T-helper 2 cell (primary cell): ENCODE measurements at places on chromosomes 1 and 21.
A peak's percentile ranks its signal among the peaks of the same experiment; 100 is the strongest.

DNA sequence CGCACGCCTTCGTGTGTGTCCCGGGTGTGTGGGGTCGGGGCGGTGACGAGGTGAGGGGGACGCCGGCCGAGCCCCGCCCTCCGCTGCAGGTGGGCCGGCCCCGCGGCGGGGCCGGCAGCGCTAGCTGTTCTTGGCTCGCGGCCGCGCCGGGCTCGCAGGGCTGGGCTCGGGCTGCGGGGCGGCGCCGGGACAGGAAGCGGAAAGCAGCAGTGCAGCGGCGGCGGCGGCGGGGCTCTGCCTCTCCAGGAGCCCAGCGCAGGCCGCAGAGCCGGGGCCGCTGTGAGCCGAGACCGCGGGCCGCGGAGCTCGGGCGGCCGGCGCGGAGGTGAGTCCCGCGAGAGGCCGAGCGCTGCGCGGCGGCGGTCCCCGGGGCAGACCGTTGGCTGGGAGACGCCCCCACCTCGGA lies at the start of gene VANGL1:
TSS of gene VANGL1 (plus strand) at position 209 of the 406 bp plus-strand sequence. CDS start 9,444 bp downstream, outside the sequence.
- DNase-seq = peak; percentile 2

DNA sequence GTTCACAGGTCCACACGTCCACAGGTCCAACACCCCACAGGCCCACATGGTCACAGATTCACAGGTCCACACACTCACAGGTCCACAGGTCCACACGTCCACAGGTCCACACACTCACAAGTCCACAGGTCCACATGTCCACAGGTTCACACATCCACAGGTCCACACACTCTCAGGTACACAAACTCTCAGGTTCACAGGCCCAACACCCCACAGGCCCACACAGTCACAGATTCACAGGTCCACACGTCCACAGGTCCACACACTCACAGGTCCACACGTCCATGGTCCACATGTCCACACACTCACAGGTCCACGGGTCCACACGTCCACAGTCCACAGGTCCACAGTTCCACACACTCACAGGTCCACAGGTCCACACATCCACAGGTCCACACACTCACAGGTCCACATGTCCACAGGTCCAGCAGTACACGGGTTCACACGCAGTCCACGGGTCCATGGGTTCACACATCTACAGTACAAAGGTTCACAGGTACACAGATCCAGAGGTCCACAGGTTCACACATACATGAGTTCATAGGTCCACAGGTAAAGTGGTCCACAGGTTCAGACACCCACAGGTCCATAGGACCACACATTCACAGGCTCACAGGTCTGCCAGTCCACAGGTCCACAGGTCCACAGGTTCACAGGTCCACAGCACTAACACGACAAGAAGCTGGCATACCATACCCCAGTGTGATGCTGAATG lies 39.3 kb upstream of the COL6A2 start:
- DNase-seq = no peak

DNA sequence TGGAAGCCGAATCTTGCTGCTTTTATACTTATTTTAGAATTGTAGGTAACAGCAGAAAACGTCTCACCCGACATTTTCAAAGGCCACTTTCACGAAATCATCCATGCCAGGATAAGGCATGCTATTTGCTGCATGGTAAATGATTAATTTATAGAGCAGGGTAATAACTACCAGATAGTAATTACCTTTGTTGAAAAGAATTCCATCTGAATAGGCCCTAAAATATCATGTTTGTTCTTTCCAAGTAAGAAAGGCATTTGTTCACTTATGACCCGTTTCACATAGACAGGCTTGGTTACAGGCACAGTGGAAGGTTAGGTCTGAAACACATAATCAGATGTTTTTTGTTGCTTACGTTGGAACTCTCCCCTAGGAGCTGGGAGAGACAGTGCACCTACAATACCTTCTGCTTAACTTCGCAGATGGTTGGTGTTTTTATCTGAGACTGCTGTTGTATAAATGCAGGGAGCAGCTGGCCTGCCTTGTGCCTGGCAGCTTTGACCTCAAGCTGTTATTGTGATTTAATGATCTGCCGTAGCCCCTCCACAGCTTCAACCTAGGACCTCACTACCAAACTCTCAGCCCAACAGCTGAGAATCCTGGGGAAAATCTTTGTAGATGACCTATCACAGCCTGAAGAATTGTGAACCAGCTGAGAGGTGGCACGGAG lies 1.6 kb downstream of the SLC44A3 start:
- DNase-seq = no peak

DNA sequence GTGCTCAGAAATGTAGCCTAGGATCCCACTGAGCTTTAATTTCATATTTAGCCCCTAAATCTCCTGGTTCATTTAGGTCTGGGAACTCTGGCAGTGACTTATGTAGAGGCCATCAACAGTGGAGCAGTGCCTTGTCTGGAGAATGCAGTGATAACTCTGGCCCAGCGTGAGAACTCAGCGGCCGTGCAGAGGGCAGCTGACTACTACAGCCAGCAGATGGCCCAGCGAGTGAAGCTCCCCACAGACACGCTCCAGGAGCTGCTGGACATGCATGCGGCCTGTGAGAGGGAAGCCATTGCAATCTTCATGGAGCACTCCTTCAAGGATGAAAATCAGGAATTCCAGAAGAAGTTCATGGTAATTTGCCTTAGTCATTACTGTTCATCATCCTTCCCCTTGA lies 17.8 kb downstream of the GBP6 start:
- DNase-seq = no peak

DNA sequence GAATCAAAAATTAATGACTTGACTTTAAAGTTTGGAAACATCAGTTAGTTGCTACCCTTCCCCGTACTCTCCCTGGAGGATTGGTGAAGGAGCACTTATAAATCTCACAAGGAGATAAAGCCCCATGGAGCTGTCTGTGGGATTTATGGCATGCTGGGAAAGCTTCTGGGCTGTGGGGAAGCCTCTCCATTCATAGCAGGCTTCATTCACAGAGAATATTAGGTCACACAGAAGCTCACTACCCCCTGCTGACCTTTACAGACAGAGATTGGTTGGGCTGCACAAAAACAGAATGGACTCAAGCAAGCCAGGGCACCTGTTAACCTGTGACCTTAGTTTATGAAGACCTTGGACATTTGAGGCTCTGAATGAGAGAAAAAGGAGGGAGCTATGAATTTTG lies 32.1 kb downstream of the RGL1 start:
- no peak for DNase-seq

GRCh38 chr1:204673909-204674649 lies 11.5 kb downstream of the LRRN2 start:
- DNase-seq = no peak

- no peak for DNase-seq
Observed at GRCh38 chr1:1427820-1428148, 6.7 kb upstream of the ANKRD65 start.

DNA sequence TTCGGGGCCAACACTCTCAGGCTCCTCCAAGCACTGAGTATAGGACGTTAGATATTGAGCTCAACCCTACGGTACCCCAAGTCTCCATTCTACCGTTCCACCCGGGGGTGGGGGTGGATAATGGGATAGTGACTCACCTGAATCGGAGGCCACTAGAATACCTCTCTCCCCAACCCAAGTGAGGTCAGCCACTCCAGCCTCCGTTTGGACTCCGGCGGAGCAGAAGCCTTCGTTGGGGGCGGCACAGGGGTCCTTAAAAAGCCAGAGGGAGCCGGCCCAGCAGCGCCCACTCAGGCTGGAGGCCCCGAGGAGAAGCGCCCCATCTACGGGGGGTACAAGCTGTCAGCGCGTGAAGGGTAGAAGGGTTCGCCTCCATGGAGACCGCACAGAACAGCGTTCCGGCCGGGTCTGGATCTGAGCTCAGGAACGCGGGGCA lies 556 bp downstream of the WDR77 start:
- DNase-seq = no peak

- no peak for DNase-seq
Observed at GRCh38 chr1:244271691-244272308, 179.9 kb downstream of the ADSS2 start.

DNA sequence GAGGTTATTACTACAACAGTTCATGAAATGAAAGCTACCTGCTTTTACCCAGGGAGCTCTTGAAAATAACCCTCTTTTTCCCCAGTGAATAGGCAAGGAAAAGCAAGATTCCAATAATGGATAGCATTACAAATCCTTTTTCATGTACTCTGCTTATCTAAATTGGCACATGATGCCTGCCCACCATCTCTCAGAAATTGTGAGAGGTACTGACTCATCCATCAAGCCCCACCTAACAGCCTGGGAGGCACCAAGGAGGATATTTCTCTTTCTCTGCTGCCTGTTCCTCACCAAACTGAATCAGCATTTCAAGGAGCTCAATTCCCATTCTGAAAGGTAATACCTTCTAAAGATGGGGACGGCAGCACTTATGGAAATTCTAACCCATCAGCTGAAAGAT lies 34.4 kb downstream of the PALMD start:
- DNase-seq = no peak

DNA sequence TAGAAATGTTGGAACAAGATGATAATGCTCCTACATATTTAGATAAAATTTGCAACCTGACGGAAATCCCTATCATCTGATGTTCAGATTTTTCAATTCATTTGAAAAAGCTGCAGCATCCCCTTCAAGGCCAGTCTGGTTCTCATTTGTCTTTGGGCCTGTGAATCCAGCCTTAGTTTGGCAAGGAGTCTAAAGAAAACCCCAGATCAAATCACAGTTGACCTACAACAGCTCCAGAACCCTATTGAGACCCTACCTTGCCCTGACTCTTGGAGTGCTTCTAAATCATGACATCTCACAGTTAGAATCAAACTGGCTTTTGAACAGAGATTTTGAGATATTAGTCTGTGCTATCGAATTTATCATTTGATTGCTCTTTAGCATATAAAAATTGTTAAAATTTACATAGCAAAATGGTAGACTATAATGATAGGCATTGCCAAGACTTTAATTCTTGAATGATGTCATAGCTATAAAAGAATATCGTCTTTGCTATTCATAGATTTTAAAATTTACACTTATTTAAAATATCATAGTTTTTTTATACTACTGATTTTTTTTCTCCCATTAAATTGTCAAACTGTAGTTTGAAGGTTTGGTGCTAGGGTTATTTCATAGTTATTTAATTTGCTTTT lies 2.2 kb downstream of the PPP2R5A start:
- no peak for DNase-seq

DNA sequence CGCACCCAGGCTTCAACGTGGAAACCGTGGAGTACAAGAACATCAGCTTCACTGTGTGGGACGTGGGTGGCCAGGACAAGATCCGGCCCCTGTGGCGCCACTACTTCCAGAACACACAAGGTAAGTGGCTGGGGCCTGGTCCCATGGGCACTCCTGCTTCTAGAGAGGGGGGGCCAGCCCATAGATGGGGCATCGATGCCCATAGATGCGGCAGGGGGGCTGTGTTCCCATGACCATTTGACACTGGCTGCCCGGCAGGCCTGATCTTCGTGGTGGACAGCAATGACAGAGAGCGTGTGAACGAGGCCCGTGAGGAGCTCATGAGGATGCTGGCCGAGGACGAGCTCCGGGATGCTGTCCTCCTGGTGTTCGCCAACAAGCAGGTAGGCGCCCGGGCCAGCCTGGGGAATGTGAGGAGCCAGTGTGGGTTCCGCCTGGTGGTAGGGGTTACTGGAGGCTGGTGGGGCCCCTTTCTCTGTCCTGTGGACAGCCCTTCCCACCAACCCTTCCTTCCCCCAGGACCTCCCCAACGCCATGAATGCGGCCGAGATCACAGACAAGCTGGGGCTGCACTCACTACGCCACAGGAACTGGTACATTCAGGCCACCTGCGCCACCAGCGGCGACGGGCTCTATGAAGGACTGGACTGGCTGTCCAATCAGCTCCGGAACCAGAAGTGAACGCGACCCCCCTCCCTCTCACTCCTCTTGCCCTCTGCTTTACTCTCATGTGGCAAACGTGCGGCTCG lies 5.6 kb downstream of the C1orf35 start:
- DNase-seq = no peak

- DNase-seq = no peak
Observed at GRCh38 chr21:34813266-34813894, 144.6 kb downstream of the CLIC6 start.

DNA sequence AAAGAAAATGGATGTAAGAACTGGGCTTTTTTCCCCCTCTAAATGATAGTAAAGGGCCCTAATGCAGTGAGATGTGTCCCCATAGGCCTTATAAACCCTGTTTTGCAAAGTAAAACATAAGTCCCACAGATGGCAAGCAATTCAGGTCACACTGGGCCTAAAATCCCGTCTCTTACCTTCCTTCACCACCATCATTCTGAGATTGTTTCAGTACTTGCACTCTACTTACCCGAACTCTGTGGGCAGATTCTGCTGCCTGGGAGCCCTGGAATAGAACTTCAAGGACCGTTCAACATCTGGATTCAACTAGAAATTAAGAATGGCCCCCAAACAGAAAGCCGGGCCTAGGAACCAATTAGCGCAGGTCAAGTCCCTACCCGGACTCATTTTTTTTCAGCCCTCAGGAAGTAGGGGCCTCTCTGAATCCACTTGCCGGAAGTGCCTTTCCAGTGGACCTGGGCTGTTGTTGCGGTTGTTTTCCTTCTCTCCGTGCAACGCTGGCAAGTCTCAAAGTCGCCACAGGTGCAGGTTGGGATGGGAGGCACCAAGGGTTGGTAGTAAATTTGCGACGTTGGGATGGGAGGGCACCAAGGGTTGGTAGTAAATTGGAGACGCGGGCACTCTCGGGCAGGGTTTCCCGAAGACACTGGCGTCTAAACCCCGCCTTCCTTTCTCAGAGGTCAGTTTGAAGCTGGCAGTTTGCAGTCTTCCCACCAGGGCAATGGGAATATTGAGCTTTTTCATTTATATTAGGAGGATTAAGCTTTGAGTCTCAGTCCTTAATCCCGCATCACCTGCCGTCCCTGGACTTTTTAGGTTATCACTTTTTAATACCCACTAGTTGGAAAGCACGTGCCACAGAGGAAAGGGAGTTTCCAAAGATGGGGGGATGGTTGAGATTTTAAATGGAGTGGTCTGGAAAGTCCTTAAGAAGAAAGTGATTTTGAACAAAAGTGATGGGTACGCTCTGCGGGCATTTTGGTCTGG lies at the start of gene TMEM69:
TSS of gene TMEM69 (plus strand) at position 428 of the 987 bp plus-strand sequence. CDS start 2,888 bp downstream, outside the sequence.
- DNase-seq = peak; percentile 93

- no peak for DNase-seq
Observed at GRCh38 chr1:55197099-55197498, 18.1 kb downstream of the USP24 start.

GRCh38 chr1:244352156-244352830 lies 99.4 kb downstream of the ADSS2 start:
- no peak for DNase-seq

DNA sequence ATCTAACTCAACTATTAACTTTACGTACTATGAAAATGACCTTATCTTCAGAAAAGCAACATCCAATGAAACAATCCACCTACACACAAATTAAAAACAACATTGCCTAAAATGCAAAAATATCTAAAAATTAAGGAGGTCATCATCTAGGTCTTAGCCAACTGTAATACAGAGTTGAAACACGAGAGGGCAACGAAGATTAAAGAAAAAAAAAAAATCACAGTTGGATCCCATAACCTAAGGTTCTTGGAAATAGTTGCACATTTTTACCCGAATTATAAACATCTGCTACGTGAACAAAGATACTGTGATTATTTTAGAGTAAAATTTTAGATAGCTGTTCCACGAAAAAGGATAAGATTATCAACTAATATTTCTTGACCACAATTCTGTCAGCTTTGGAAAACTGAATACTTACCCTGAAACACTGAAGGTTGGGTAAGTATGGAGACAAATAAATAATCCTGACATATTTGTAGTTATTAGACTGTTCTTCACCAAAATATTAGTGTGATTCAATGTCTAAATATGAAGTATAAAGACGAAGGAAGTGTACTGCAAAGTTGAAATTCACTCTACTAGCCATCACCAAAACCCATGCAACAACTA lies 88.0 kb upstream of the AK4 start:
- no peak for DNase-seq
